ENCODE measurements at places on chromosomes 16 and 17.

GRCh38 chr16:78743556-78743955 lies 644.1 kb downstream of the WWOX start:
- DNase-seq: no peak

DNA sequence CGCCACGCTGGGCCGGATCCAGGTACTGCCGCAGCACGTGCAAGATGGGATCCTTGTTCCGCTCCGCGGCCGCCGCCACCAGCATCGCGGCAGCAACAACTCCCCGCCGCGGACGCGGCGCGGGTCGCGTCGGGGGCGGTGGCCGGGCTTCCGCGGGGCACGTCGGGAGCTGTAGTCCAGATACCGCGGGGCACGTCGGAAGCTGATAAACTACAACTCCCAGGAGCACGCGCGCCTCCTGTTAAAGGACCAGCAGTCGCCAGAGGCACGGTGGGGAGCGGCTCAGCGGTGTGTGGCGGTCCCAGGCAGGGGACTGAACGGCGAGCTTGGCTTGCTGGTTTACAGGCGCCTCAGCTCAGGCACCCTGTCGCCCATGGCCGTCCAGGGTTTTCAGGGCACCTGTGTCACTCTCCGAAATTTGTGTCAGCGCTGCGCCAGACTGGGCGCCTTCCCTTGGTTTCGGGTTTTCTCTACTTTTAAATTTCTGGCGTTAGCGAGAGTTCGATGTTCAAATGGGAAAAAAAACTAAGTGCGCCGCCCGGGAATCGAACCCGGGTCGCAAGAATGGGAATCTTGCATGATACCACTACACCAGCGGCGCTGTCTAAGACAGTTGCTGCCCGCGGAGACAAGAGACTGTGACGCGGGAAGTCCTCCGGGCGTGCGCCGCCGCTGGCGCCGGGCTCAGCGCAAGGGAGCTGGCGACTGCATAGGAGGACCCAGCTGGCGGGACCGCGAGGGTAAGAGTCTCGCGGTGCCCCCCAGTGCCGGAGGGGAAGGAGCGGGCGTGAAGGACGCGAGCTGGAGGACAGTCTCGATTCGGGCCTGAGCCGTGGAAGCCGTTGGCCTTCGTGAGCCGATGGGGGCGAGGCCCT lies at the start of gene METTL26:
Gene METTL26, minus strand, starts transcription at position 100 of the 875 bp plus-strand sequence. Its CDS starts 15 bp downstream, at position 85.
- DNase-seq: peak; percentile 82

DNA sequence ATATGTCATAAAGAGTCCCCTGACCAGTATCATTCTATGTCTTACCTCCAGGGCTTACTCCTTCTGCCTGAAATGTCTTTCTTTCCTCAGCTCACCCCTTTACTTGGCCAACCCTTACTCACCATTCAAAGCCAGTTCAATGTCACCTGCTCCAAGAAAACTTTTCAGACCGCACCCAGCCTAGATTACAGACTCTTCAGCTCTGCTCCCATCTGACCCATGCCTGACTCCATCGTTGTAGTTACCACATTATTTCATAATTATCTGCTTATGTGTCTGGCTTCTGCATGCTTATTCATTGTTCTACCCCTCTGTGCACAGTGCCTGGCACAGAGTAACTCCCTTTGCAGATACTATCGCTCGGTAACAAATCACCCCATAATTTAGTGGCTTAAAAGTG lies 62.5 kb upstream of the TOB1 start:
- DNase-seq: no peak

- DNase-seq: no peak
These were observed 239.2 kb downstream of the PRKCA start for GRCh38 chr17:66541461-66542128.

- DNase-seq: no peak
These were observed 483.7 kb downstream of the SOX9 start for GRCh38 chr17:72604518-72604917.

DNA sequence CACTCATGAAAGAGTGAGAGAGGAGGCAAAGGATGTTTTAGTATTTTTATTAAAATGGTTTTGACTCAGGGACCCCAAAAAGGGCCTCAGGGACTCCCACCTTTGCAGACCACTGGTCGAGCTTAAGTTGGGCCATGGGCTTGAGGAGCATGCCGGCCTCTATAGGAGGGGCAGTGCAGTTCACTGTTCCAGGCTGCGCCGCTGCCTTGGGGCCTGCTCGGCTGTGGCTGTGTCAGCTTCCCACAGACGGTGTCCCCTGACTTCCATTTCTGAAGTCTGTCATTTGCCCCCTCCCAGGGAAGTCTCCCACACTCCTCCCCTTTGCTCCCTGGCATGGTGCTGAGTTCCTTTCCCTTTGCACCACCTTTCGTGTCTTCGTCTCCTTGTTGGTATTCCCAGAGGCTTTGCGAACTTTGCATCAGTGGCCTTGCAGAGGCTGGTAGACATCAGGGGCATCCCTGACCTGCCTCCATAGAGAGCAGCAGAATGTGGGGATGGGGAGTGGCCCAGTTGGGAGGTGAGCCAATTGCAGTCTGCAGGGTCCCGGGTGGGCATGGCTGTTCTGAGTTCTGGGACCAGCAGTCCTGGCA lies 17.1 kb downstream of the MPRIP start:
- DNase-seq: no peak

DNA sequence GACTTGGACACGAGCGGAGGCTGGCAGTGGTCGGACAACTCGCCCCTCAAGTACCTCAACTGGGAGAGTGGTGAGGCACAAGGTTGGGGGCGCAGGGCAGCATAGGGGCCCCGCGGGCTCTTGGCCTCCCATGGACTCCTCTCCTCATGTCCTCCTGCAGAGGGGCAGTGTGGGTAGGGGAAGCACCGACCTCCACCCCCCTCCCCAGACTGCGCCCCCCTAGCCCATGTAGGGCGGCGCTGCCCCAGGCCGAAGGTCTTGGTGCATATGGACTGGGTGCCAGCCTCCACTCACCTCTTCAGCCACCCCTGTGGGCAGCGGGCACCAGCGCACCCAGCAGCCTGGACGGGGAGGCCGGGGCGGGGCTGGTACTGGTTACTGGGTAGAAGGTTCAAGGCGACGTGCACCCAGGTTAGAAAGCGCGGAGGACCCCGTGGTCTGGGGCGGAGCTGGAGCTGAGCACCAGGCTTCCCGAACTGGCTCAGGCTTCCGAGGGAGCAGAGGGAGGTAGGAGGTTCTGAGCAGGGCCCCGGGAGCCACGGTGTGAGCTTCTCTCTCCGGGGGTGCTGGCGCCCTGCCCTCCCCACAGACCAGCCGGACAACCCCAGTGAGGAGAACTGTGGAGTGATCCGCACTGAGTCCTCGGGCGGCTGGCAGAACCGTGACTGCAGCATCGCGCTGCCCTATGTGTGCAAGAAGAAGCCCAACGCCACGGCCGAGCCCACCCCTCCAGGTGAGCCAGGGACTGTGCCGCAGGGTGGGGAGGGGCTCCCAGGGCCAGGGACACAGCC lies 39.5 kb downstream of the MRC2 start:
- DNase-seq: no peak

DNA sequence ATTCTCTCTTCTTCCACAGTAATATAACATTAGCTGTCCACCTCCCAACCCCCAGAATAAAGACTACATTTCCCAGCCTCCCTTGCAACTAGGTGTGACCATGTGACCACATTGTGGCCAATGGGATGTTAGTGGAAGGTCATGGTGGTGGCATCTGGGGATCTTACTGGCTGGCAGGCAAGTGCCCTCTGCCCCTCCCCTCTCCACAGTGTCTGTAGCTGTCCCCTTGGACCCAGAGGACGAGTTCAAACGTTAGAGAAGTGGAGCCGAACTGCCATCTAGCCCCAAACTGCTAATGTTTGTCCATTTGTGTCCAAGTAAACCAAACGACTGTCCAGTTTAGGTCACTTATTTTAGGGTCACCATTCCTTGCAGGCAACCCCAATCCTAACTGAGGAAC lies 26.6 kb upstream of the KCNG4 start:
- no peak for DNase-seq

GRCh38 chr17:42117397-42118125 lies 3.6 kb downstream of the KAT2A start:
- no peak for DNase-seq

Measured in stimulated activated CD4-positive, alpha-beta T cell treated with anti-CD3 and anti-CD28 coated beads, TNF-alpha, amount 100 ng/mL, for 1 hour (primary cell).